Adipose tissue (tissue), 3 donors: ENCODE measurements at places on chromosomes 1 and 21. TPM values are rescaled to one million over a fixed set of nuclear protein-coding genes. Genes with fewer than 3 reads are reported as not detected.

Gene FCRL1
- not detected for polyA plus RNA-seq

Gene AMY2A
- 3.9 TPM for polyA plus RNA-seq

Gene GPX7
- polyA plus RNA-seq: 8.7 TPM

Gene SLAMF9
- not detected for polyA plus RNA-seq

Gene SCAMP3
- polyA plus RNA-seq: 29.9 TPM

Gene MYBPH
- polyA plus RNA-seq: 0.08 TPM

Gene TTLL10
- 0.45 TPM for polyA plus RNA-seq

Gene RBP7
- 14.7 TPM for polyA plus RNA-seq
